AG04449 (cell line): ENCODE measurements at places on chromosomes 5 and 9.

- DNase-seq, result no peak
Measured at GRCh38 chr9:4101667-4102066, 198.2 kb downstream of the GLIS3 start.

GRCh38 chr5:172769616-172770373 lies 1.2 kb downstream of the DUSP1 start:
- no peak for DNase-seq

DNA sequence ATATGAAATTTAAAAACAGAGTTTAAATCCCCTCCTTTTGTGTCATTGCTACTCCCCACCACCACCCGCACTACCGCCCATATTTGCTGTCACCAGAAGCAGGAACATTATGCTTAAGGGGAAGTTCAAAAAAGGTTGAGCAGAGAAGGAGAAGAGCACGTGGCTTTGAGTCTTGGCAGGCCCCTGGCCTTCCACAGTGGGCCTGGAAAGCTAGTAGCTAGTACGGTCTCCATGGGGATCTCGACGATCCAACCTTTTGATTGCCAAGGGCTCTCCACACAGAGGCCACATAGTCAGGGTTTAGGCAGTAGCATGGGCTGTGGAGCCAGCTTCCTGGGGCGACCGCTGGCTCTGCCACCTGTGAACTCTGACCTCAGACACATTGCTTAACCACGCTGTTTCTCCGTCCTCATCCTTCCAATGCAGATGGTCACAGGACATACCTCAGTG lies 90.1 kb downstream of the GOLPH3 start:
- no peak for DNase-seq

- DNase-seq, result no peak
Measured at GRCh38 chr9:107260437-107261081, 22.5 kb upstream of the RAD23B start.

DNA sequence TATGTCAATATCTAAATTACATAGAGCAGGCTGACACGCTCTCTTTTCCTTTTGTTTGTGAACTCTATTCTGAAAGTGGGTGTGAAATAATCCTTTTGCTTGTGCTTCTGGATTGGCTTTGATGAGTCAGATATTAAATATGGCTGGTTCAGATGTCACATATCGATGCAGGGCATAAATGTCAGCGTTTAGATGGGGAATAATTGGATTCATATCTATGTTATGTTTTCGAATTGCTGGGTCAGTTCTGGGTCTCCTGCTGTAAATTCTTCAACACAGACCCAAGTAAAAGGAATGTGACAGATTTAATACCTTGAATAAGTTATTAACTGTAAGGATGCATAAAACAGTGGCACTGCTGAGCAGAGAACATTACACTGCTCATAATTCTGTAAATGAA lies 118.7 kb upstream of the SNX2 start:
- no peak for DNase-seq

GRCh38 chr9:69483886-69484422 lies 158.9 kb downstream of the ENTREP1 start:
- DNase-seq, result no peak

DNA sequence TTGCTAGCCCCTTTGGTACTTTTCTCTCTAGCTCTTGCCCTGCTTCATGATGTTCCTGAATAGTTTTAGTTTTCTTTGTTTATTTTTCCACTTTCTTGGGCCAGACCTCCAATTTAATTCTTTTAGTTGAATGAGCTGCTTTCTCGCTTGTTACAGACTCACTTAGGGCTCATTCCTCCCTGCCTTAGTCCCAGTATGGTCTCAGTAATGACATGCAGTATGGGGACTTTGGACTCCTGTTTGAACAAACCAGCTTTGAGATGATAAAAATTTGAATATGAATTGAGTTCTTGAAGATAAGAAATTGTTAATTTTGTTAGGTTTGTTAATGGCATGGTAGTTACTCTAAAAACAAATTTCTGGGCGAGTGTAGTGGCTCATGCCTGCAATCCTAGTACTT lies 284.8 kb upstream of the DMRT1 start:
- no peak for DNase-seq

GRCh38 chr5:55338810-55339243 lies 31.0 kb downstream of the MTREX start:
- no peak for DNase-seq

DNA sequence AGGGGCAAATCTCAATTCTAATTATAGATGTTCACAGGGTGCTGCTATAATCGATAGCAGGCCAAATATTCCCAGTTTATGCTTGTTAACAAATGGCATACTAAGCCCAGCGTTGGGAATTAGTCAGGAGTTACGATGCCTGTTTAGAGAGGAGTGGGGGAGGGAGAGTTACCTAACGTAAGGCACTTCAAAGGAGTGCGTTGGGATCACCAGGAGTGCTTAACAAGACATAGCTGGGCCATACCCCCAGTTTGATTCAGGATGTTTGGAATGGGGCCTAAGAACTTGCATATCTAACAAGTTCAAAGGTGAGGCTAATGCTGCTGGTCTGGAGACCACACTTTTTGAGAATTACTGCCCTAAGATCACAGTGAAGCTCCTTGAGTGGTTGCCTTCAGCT lies 14.5 kb upstream of the SRP19 start:
- DNase-seq, result no peak

GRCh38 chr9:2991292-2991691 lies 147.4 kb upstream of the PUM3 start:
- no peak for DNase-seq

DNA sequence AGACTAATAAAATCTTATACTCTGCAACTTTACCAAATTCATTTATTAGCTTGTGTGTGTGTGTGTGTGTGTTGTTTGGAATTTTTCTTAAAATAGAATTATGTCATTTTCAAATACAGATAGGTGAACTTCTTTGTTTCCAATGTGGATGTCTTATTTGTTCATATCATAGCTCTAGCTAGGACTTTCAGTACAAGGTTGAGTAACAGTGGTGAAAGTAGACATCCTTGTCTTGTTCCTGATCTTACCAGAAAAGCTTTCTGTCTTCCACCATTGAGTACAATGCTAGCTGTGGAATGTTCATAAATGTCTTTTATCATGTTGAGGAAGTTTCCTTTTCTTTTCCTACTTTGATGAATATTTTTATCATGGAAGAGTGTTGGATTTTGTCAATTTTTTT lies 74.8 kb downstream of the CCDC192 start:
- DNase-seq, result no peak

GRCh38 chr5:181282874-181283273 lies 21.9 kb upstream of the TRIM52 start:
- no peak for DNase-seq

- no peak for DNase-seq
Measured at GRCh38 chr9:5767968-5768932, 64.7 kb downstream of the ERMP1 start.

DNA sequence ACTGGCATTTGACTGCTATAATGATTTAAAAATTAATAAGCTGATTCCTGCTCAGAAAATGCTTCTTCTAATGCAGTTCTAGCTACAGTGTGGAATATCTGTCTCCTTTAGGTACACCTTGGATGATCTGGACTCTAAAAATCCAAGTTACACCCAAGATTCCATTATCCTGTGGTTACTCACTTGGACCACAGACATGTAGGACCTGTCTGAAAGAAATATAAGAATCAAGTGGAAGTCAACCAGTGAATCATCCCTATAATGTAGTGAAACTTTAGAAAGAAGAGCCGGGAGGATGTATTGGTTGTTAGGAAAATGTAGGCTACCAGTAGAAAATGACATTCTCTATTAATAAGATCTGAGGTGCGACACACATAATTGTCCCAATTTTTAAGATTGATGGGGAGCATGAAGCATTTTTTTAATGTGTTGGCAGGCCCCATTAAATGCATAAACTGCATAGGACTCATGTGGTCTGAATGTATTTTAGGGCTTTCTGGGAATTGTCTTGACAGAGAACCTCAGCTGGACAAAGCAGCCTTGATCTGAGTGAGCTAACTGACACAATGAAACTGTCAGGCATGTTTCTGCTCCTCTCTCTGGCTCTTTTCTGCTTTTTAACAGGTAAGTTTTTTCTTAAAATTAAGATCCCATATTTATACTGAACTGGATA lies at the start of gene SPINK6:
Gene SPINK6 (plus strand): TSS at position 512 of the 673 bp plus-strand sequence. CDS start 55 bp downstream, at position 567.
- DNase-seq, result no peak

DNA sequence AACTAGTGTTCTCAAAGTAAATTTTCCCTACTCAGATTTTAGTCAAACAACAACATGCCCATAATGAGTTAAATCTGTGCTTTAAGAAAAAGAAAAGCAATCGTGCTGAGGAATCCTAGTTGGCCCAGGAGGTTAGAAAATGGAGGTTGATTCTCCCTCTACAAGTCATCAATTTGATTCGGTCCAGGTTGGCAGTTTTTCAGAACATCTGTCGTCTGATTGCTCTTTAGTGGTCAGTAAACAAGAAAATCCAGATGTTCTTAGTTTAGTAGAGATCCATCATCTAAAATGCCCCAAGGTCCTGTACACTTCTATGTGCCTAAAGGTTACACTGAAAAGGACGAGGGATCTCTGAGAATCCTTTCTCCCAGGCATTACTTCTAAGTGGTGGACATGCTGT lies 659.2 kb downstream of the MTRR start:
- DNase-seq, result no peak

- DNase-seq, result no peak
Measured at GRCh38 chr5:111347021-111347420, 122.8 kb downstream of the CAMK4 start.

DNA sequence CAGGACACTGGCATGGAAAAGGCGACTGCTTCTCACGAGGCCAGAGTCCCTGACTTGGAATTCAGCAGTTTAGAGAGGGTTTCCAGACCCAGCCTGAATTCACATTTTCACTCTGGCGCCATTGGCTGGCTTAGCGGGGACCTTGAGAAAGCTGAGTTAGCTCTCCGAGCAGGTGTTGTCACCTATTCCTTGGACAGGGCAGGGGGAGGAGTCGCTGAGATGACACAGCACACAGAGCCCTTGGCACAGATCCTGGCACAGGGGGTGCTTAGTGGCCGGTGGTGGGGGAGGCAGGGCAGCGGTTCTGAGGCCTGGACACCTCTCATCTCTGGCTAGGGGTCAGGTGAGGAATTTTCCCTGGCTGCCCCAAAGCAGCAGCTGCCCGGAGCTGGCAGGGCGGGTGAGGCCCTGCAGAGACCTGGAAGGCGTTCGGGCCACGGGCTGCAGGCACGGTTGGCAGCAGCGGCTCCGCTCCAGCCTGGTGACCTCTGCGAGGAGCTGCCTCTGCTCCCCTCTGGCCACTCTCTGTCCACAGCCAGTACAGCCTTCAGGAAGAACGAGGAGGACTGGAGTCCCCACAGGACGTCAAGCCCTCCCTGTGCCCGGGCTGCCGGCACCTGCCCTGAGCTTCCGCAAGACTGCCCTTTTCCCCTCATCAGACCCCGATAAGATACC lies 72.4 kb upstream of the RAPGEF1 start:
- DNase-seq, result no peak

DNA sequence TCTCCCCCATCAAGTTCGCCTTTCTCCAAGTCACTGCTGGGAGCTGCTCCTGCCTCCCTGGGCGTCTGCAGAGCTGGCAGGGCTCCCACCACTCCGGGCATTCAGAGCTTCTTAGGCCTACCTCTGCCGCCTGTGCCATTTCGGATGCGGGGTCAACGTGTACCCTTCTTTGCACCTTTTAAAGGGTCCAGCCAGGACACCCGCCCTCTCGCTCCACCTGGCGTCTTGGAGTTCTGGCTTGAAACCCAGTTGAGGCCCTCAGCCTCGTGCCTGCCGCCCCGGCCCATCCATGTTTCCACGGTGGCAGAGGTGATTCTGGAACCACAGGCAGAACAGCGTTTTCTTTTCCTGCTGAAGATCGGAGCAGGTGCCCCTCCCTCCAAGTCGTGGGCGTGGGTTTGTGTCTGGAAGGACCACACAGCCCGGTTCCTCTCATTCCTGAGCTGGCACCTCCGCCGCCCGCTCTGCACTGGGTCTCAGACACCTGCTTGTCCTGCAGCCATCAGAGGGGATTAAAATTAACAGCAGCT lies 32.9 kb downstream of the NDUFS6 start:
- no peak for DNase-seq

DNA sequence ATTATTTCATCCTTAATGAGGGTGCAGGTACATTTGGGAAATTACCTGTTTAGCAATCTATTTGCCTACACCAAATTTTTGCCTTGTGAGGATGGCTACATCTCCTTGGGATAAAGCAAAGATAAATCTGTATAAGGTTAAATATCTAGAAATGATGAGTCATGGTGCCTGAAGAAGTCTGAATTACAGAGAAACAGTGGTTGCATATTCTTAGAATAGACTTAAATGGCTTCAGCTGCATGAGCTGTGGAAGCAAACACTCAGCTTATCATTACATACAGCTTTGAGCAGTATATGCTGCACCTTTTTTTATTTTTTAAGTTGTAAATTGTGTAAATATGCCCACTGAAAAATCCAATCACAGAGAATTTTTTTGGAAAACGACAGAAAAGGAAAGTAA lies 153.5 kb downstream of the RAPGEF6 start:
- no peak for DNase-seq

DNA sequence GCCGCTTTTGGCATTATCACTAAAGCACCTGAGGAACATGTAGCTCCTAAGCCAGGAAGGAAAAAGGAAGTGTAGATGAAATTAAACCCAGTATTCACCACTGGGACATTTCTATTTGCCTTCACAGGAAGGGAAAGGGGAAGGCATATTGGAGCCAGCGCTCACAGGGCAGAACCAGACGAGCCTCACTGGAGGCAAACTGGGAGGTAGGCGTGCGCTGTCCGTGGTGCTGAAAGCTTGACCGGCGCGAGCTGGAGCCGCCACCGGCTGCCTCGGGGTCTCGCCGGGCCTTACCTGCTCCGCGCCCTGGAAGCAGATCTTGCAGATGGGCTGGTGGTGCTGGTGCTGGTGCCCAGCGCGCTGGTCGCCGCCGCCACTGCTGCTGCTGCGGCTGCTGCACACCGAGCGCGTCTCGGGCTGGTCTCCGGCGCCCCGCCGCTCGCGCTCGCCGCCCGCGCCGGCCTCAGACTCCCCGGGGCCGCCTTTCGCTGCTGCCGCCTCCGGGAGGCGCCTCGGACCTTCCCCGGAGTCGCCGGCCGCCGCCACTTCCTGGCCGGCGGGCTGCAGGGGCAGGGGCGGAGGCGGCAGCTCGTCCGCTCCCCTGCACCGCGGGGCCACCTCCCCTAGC lies 732 bp downstream of the MARCHF11 start:
- no peak for DNase-seq

GRCh38 chr9:137434498-137435380 lies 6.4 kb downstream of the ENTPD8 start:
- DNase-seq, result no peak

GRCh38 chr5:34895641-34896419 lies 19.5 kb downstream of the RAD1 start:
- DNase-seq, result no peak

DNA sequence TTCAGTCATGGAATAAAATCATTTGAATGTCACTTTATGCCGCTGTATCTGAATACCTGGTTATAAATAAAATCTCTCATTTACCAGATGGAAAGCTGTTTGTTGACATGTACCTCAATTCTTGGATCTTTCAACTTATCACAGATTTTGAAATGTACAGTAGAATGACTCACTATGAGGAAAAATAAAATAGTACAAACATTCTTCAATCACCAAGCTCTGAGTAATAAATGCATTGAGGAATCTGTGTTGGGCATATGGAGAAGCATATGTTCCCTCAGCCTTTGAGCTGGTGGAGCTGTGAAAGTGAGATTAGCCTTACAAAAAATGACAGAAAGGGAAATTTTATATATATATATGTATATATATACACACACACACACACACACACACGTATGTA lies 175.4 kb downstream of the KIAA0825 start:
- DNase-seq, result no peak
